ENCODE measurements at places on chromosomes 11 and 22.

DNA sequence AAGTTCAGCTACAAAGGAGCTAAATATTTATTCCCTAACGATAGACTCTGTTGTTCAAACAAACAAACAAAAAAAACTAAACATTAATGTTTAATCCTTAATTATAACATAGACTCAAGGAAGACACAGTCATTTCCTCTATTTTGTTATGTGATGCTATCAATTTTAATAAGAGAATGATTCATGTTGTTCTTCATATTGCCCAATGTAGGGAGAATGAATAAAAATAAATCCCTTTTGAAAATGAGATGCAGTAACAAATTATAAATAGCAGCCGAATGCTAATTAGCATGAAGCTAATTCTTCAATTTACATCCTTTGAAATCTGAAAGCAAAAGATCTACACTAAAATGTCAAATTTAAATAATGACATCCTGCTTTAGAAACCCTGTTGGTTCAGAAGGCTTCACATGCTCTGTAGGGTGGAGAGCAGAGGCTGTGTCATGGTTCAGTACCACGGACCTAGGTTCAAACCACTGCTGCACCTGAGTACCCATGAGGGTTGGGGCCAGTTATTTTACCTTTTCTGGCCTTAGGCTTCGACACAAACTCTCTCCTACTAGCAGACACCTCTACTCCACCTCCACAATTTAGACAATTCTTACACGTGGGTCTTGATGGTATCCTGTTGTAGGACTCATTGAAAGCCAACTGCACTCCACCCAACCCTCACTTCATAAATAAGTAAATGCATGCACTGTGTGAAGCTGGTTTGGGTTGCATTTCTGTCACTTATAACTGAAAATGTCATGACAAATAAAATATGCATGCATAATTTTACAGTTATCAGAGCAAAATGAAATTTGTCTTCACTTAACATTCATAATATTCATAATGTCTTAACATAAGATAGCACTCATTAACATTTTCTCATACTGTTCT lies 89.0 kb downstream of the RRAS2 start:
- peak; percentile 11 for DNase-seq

- DNase-seq: no peak
Observed at GRCh38 chr11:61171907-61172306, 10.7 kb upstream of the VPS37C start.

- no peak for DNase-seq
Observed at GRCh38 chr11:94581926-94582325, 14.8 kb downstream of the PIWIL4 start.

GRCh38 chr22:42905702-42906183 lies 48.7 kb upstream of the ARFGAP3 start:
- no peak for DNase-seq

DNA sequence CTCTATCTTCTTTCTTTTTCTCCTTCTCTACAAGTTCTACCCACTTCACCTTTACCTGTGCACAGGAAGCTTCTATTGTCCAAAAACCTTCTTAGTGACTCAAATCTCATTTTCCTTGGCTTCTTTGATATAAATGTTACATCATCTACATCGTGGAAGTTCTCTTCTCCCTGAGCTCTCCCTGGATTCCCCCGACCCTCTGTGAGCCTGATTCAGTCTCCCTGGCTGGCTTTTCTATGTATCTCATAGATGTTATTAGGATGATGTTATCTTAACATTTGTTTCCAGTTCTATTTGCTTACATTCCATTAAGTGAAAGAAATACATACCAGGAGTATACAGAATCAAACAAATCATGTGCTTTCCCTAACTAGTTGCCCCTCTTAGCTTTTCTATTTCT lies 235.8 kb upstream of the PITPNB start:
- DNase-seq: no peak

GRCh38 chr11:7599209-7599608 lies 74.1 kb downstream of the CYB5R2 start:
- no peak for DNase-seq

GRCh38 chr11:1295086-1295485 lies 14.3 kb downstream of the TOLLIP start:
- DNase-seq: no peak

DNA sequence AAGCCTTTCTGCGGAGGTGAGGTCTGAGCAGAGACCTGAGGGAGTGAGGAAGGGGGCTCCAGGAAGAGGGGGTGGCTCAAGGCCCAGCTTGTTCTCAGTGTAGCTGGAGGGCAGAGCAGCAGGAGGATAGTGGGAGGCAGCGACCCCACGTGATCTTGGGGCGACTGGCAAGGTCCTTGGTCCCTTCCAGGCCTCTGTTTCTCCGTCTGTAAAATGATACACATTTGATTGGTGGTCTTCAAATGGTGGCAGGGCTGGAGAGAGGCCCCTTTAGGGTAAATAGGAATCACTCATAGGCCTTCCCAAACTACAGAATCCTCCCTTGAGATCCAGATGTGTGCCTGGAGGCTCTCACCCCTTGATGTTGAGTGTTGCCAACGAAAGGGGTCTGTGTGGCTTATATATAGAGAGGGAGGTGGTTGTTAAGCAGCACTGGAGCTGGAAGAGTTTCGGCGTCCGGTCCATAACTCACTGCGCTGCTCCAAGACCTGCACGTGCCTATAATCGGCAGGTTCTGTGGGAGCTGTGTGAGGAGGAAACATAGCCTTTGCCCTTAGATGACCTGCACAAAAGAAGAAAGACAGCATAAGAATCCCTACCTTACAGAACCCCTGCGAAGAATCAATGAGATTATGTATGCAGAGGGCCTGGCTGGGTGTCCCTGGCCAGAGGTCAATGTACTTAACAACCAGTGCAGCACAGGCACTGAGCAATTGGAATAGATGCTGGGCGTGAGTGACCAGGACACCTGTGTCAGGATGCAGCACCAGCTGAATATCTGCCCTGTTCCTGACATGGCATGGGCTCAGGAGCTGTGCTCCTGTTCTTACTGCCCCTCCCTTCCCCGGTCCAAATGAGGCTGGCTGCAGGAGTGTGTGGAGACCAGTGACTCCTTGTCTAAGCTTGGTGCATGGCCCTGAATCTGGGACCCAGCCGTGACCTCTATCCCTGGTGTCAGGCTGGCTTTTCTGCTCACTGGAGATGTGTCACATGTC lies 28.7 kb downstream of the OTOG start:
- DNase-seq: no peak

DNA sequence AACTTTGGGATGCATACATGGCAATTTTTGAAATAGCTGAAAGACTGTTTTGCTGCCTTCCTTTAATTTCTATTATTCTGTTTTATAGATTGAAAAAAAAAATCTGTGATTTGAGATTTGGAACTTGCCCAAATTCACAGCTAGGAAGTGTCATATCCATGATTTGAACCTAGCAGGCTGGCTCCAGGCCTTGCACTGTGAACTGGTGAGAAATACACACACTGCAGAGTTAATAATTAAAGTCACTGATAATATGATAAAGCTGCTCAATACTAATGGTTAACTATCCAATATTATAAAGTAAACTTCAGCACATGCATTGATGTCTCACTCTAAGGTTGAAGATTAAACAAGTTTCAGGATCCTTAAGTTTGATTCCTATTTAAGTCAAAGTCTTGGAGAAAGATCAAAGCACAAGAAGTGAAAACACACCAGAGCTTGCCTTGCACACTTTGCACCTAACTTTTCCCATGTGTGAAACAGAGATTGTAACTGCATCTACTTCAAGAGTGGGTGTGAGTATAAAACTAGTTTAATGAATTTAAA lies 150.6 kb upstream of the CCDC179 start:
- no peak for DNase-seq

- no peak for DNase-seq
Observed at GRCh38 chr22:23205339-23206049, 25.2 kb downstream of the BCR start.

GRCh38 chr22:38073150-38074130 lies 10.5 kb downstream of the SLC16A8 start:
- no peak for DNase-seq

- peak; percentile 85 for DNase-seq
Observed at GRCh38 chr22:38927033-38927781, 30.2 kb upstream of the APOBEC3A start.

DNA sequence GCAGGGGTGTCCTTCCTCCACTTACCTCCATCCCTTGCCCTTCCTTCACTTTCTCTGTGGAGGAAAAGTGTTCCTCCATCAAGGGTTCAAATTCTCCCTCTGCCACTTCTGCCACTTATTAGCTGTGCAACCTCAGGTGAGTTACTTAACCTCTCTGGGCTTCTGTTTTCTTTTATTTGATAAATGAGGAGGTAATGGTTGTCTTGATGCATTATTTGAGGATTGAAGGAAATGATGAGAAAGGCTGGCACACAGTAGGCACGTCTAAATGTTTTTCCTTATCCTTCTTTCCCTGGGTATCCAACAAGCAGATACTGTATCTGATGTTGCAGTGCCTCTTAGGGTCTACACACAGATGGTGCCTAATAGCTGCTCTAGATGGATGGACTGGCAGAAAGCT lies 14.3 kb upstream of the ALX4 start:
- DNase-seq: no peak

GRCh38 chr11:58927393-58928106 lies 11.7 kb upstream of the GLYATL1 start:
- no peak for DNase-seq

DNA sequence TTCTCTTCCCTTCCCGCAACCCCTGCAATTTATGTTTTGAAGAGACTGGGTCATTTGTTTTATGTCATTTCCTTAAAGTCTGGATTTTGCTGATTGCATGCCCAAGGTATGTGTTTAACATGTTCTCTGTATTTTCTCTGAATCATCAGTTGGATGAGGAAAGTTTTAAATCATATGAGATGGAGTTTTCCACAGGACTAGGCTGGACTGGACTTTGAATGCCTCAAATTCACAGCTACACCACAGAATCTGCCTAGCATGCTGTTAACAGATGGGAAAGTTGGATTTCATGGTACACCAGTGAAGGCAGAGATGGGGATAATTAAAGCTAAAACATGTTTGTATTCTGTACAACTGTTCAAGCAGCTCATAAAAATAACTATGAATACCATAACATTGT lies 62.6 kb downstream of the CWC15 start:
- DNase-seq: no peak

DNA sequence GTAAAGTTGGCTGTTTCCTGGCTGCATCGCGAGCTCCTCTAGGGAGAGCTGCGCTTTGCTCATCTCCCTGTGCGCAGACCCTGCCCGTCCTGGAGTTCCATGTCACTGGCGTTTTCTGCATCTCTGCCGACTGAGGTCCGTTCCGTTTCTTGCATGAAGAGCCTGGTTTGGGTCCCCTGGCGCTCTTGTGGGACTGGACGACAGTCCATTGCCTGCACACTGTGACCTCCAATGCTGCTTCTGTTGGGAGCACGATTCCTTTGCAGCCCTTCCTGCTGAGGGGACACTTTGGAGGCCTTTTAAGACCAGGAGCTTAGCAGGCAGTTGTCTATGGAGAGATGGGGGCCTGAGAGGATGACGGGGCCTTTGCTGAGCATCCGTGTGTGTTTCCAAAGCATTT lies 90.3 kb downstream of the TBC1D22A start:
- no peak for DNase-seq

GRCh38 chr11:134592391-134592990 lies 180.4 kb upstream of the B3GAT1 start:
- DNase-seq: peak; percentile 46

Measured in suppressor macrophage treated with lipopolysaccharide for 4 hours (primary cell).